GM12878 (cell line): ENCODE measurements at places on chromosomes 5 and 9. TPM values are rescaled to one million over a fixed set of nuclear protein-coding genes. Genes with fewer than 3 reads are reported as not detected.
A peak's percentile ranks its signal among the peaks of the same experiment; 100 is the strongest.

GRCh38 chr5:67235399-67236110, 39.0 kb upstream of the CD180 start:
- DNase-seq, result no peak

GRCh38 chr5:159393854-159394274, 63.6 kb upstream of the IL12B start:
- DNase-seq, result no peak

DNA sequence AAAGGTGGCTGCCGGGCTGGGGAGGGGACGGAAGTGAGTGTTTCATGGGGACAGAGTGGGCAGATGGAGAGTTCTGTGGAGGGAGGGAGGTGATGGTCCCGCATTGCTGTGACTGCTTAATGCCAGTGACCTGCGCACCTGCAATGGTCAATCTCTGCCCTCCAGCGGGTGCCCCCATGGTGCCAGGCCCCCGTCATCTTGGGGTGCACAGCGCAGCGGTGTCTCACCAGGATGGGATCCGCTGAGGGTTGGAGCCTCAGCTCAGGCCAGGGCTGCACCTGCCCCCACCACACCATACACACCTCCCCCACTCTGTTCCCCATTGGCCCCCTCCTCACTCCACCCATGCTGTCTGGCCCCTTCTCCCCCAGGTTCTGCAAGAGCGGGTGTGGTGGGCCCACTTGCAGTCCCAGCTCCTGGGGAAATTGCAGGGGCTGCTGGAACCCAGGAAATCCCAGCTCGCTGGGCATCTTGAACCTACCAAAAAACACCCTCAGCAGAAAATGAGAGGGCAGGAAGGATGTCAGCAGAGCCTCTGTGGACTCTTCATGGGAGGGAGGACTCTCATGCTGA, 12.1 kb upstream of the CAMSAP1 start:
- DNase-seq, result no peak

- peak; percentile 32 for DNase-seq
Observed at GRCh38 chr5:97458851-97459250, 275.8 kb upstream of the RIOK2 start.

GRCh38 chr5:542319-543311, 18.4 kb upstream of the SLC9A3 start:
- no peak for DNase-seq

- no peak for DNase-seq
Observed at GRCh38 chr5:135323701-135324132, 75.3 kb downstream of the MACROH2A1 start.

DNA sequence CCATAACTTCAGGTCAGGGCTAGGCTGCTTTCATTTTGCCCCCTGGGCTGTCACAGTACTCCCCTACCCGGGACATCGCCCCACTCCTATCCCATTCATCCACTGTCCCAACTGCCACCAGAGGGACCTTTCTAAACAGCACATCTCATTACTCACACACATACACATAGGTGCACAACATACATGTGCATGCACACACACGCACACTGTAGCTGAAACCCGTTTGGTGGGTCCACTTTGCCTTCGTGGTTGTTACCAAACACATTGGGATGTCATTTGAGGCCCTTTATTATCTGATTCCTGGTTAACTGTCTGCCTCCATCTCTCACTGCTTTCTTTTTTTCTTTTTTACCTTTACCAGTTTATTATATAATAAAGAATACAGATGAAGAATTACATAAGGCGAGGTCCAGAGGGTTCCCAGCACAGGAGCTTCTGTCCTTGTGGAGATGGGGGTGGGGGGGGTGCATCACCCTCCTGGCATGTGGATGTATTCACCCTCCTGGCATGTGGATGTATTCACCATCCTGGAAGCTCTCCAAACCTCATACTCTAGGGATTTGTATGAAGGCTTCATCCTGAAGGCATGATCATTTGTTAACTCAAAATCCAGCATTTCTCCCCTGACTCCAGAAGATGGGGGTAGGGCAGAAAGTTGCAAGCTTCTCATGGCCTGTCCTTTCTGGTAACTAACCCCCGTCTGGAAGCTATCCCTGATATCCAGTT, 186.0 kb downstream of the GOLPH3 start:
- no peak for DNase-seq

GRCh38 chr5:12636209-12636608, 732.0 kb upstream of the CTNND2 start:
- DNase-seq, result no peak

GRCh38 chr5:150766251-150766650, 7.4 kb upstream of the DCTN4 start:
- no peak for DNase-seq

DNA sequence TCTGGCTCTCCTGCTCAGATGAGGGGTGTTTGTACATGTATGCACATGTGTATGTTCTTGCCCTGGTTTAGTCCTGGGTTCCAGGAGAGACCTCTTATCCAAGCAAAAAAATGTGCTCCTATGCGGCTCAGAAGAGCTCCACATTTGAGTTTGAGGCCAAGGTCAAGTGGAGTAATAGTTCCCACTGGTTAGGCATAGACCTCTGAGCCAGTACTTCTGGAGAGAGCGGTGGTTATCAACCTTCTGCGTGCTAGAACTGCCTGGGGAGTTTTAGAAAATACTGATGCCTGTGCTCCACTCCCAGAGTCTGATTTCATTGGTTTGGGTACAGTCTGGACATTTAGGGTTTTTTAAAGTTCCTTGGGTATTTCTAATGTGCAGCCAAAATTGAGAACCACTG, 51.5 kb downstream of the LIX1 start:
- no peak for DNase-seq

The EGFLAM gene
- not detected in 2 replicates for total RNA-seq

The VCAN gene
- total RNA-seq, result 12.3 and 15.2 TPM in 2 replicates

The HAPLN1 gene
- total RNA-seq, result 0.10 and 0.27 TPM in 2 replicates

The ENG gene
- total RNA-seq, result 9.1 and 10.1 TPM in 2 replicates

The TMEM174 gene
- total RNA-seq, result not detected in 2 replicates

The PDLIM4 gene
- total RNA-seq, result 0.24 and 0.36 TPM in 2 replicates

The CFAP157 gene
- total RNA-seq, result not detected in 2 replicates
